ENCODE measurements at places on chromosomes 1 and 21.
A peak's percentile ranks its signal among the peaks of the same experiment; 100 is the strongest.

DNA sequence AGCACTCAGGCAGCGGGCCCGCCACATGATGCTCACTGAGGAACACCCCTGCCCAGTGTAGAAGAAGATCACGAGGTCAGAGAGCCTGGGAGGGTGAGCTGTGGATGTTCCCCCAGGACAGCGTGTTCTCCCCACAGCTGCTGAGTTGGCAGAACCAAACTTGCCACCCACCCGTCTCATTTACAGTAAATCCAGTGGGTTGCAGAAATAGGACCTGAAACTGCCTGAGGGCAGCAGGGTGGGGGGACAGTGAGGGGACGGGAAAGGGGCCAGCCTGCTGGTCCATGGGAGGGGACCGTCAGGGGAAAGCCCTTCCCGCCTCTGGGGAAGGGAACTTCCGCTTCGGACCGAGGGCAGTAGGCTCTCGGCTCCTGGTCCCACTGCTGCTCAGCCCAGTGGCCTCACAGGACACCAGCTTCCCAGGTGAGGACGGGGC is at the start of gene C1QB:
Gene C1QB (plus strand): TSS at position 356 of the 436 bp plus-strand sequence. CDS start 6,227 bp downstream, outside the sequence.
- no peak for DNase-seq

GRCh38 chr1:26696654-26697430 is 1.0 kb downstream of the ARID1A start:
- peak; percentile 71 for DNase-seq

DNA sequence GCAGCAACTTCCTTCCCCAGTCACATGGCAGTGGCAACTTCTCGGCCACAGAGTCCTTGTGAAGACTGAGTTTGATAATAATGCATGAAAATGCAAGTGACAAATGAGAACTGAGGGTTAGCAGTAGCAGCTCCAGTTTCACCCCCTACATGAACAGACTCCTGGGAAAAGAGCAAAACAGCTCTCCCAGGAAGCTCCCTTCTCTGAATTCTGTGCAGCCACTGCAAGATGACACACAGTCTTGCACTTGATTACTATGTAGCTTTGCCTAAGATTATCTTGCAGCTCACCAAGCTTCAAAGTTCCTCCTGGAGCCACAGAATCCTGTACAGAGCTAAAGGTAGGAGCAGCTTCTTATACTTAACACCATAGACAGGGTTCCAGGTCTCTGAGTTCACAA is 4.7 kb downstream of the PGBD5 start:
- no peak for DNase-seq

DNA sequence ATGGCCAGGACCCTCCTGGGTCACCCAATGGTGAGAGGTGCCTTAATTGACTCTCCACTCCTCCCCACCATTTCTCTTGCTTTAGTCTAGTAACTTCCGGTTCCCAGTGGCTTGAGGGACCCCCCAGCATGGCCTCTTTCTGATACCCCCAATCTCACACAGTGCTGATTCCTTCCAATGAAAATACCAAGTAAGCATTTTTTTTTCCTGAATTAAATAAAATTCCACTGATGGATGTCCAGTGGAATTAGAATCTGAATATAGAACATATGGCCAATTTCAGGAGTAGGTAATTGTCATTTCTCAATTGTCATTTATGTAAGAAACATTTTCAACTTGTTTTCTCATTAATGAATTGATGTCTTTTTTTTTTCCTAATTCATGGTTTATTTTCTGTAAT is 9.5 kb downstream of the NOS1AP start:
- no peak for DNase-seq

- DNase-seq = peak; percentile 49
Measured at GRCh38 chr21:25513810-25514209, 93.5 kb downstream of the MRPL39 start.

DNA sequence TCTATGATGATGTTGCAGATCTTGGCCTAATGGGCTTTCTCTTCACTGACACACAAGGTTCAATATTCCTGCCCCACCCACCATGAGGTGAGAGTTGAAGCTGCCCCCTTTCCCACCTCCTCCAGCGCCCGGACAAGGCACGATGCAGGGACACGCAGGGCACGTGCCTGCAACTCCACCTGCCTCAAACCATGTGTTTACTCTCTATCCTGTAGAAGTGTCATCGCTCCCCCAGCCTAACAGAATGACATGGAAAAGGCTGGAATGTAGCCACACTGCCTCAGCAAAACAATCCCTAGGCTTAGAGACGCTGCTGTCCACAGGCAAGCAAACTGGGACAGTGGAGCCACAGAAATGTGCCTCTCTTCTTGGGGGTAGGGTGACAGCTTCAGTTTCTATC is 92.9 kb upstream of the SOD1 start:
- DNase-seq = no peak

GRCh38 chr1:200323856-200324400 is 85.9 kb downstream of the ZNF281 start:
- DNase-seq = no peak

DNA sequence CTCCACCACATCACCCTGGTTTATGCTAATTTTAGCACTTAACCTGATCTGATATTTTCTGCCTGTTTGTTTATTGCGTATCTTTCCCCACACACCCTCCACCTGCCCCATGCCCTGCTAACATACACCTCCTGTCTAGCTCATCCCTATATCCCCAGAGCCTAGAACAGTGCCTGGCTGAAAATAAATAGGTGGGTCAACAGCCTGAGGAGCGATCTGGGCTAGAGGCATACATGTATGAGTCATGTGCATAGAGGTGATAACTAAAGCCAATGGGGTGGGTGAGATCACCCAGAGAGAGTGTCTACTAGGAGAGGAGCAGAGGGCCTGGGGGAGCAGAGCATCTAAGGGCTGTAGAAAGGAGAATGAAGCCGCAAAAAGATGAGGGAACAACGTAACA is 2.7 kb downstream of the HTR1D start:
- no peak for DNase-seq

GRCh38 chr1:233394860-233395717 is 67.6 kb downstream of the MAP3K21 start:
- DNase-seq = no peak

- DNase-seq = no peak
Measured at GRCh38 chr1:76023669-76024435, 50.7 kb upstream of the ST6GALNAC3 start.

DNA sequence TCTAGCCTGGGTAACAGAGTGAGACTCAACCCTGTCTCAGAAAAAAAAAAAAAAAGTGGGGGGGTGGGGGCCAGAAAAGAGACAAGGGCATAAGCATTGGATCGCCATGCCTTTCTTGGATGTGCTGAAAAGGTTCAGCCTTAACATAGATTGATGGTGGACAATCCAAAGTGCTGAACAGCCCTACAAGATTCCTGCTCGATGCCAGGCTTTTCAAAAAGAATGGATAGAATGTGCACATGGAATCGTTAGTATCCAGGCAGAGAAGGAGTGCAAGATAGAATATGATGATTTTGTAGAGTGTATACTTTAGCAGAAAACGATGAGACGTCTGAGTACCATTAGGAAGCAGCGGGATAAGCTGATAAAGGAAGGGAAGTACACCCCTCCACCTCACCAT is 10.9 kb upstream of the COA7 start:
- DNase-seq = no peak
